Vagina (tissue), 2 donors: ENCODE measurements at places on chromosomes 3 and 15.
A peak's percentile ranks its signal among the peaks of the same experiment; 100 is the strongest.

DNA sequence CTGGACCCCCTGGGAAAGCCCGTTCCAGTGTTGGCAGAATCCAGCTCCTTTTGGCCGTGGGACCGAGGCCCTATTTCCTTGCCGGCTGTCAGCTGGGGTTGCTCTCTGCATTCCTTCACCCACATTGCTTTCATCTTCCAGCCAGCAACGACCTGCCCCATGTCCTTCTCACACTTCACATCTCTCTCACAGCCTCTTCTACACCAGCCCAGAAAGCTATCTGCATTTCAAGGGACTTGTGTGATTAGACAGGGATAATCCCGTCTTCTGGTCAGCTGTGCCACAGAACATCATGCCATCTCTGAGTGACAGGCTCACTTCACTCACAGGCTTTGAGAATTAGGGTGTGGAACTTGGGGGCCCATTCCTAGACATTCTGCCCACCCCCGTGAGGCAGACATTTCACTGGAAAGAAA lies 16.4 kb downstream of the EFCC1 start:
- no peak for DNase-seq

DNA sequence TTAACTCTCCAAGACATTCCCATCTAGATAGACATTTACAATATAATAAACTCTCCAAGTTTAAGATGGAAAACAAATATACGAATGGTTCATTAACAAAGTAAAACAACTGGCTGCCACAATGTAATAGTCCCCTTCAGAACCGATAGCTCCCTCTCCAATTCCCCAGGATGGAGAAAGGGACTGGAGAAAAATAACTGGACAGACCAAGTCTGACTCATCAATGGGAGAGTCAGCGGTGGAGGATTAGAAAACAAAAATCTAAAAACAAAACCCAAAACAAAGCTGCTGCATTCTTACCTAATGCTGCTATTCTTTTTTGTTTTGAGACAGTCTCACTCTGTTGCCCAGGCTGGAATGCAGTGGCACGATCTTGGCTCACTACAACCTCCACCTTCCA lies 468.1 kb downstream of the SHQ1 start:
- DNase-seq, result no peak

DNA sequence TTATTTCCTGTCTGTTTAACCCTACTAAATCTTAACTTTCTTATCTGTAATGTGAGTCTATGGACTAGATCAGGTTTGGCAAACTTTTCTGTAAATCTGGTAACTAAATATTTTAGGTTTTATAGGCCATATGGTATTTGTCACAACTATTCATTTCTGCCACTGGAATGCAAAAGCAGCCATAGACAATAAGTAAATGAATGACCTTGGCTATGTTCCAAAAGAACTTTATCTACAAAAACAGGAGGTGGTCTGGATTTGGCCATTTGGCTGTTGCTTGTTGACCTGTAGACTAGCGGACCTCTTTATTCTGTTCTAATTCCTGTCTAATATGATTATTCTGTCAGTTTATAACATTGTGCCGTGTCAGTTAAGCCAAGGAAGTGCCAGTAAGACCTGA lies 314.2 kb downstream of the LPP start:
- DNase-seq, result no peak

DNA sequence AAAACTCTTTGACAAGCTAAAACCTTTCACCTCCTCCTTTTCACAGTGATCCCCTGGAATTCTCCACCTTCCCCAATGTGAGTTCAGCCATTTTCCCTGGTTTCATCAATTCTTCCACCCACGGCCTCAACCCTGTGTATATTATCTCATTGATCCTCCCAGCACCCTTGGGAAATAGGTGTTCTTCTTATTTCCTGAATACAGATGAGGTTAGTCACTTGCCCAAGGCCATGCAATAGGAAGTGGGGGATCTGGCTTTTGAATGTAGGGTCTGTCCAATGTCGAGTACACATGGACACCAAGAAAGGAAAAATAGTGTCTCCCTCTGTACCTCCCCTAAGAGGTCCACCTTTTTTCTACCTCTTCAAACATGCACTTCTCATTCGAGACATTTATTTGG lies 262.8 kb upstream of the ST8SIA2 start:
- no peak for DNase-seq

DNA sequence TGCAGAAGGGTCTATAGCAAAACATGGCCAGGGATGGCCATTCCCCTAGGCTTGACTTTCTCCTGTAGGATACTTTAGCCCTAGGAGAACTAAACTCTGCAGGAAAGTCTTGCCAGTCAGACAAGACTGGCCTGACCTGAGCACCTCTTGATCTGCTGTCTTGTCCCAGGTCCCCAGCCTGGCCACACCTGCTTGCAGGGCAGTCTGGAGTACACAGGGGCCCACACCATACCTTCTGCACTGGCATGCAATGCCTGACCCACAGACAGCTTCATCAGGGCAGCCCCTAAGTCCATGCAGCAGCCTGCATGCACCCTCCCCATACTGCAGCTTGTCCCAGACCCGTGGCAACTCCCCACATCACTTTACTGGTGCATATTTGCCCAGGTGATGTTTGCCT lies 204.6 kb downstream of the LRRC3B start:
- no peak for DNase-seq

GRCh38 chr3:13132731-13133410 lies 59.6 kb upstream of the IQSEC1 start:
- no peak for DNase-seq

- no peak for DNase-seq
These were observed 94.5 kb downstream of the ADAMTS9 start for GRCh38 chr3:64593350-64593749.

GRCh38 chr15:85504749-85505676 lies 124.6 kb downstream of the AKAP13 start:
- no peak for DNase-seq

DNA sequence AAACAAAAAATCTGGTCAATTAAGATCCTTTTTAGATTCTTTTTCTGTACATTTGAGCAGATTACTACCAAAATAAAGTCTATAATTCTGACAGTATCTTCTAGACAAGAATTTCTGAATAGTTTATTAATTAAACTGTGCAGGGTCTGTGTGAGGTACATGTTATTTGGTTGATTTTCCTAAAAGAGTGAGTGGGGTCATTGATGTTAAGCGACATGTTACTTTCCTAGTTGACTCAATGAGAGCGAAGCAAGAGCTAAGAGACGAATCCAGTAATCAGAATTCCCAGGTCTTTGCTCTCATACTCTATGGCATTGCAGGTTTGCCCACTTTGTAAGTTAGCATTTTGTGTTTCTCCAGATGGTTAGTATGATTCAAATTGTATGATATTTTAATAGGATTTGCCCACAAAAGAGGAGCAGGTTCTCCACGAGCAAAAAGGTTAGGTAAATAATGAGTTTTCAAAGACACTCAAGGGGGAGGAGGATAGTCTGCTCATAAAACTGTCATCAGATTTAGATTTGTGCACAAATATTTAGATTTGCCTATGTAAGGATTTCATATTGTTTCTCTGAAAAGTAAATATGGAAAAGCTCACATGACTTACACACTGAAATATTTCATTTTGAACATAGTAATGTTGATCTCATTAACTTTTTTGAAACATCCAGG lies 217.2 kb upstream of the CGNL1 start:
- no peak for DNase-seq

DNA sequence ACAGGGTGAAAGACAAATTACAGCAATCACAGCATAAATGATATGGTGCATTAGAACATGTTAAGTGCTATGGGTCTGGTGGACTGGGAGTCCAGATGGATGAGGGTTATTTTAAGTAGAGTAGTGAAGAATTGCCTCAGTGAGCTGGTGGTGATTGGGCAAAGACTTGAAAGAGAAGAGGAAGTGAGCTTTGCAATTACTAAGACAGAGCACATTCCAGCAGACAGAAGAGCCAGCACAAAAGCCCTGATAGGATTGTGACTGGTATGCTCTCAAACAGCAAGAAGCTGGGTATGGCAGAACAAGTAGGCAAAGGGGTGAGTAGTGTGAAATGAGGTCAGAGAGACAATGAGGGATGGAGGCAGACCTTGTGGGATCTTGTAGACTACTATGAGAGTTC lies 2.1 kb upstream of the ACKR4 start:
- no peak for DNase-seq

GRCh38 chr15:99508852-99509251 lies 56.9 kb upstream of the MEF2A start:
- DNase-seq, result no peak

DNA sequence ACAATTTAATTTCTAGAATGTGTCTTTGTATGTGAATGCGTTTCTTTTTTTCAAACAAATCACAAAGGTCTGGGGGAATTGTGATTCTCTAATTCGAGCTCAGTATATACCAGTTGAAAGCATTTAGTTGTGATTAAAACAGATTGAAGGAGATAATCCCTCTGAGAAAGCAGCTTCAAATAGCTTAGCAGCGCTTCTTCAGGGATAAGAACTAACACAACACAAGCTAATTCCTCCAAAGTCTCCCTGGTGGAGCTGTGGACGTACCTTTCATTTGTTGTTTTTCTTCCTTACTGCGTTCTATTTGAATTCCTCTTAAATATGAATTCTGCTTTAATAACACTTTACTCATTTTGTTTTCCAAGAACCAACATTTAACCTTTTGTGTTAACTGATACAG lies 286.7 kb downstream of the ROBO2 start:
- DNase-seq, result no peak

GRCh38 chr3:84904816-84905555 lies 53.8 kb upstream of the CADM2 start:
- no peak for DNase-seq

GRCh38 chr15:63475707-63476106 lies 28.7 kb upstream of the USP3 start:
- no peak for DNase-seq

GRCh38 chr15:61393949-61394348 lies 164.8 kb upstream of the RORA start:
- DNase-seq, result no peak

GRCh38 chr3:42276141-42277132 lies 10.5 kb upstream of the CCK start:
- no peak for DNase-seq

DNA sequence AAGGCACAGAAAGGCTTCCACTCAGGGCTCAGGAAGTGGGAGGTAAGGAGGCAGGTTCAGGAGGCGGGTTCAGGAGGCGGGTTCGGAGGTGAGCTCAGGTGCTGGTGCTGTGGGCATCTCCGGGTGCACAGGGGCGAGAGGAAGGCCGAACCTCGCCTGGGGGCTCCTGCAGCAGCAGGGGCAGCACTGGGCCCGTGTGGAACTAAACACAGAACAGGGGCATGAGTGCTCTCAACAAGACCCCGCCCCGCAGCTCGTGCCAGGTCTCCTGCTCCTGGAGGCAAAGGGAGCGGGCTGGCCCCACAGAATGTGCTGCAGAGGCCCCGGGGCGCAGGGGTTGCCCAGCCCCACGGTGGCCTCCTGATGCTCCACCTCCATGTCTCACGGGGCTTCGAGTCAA lies 13.7 kb downstream of the ZDHHC19 start:
- no peak for DNase-seq

GRCh38 chr3:81695302-81695701 lies 66.1 kb downstream of the GBE1 start:
- DNase-seq, result no peak

GRCh38 chr3:100503448-100503847 lies 11.0 kb downstream of the TMEM45A start:
- no peak for DNase-seq

DNA sequence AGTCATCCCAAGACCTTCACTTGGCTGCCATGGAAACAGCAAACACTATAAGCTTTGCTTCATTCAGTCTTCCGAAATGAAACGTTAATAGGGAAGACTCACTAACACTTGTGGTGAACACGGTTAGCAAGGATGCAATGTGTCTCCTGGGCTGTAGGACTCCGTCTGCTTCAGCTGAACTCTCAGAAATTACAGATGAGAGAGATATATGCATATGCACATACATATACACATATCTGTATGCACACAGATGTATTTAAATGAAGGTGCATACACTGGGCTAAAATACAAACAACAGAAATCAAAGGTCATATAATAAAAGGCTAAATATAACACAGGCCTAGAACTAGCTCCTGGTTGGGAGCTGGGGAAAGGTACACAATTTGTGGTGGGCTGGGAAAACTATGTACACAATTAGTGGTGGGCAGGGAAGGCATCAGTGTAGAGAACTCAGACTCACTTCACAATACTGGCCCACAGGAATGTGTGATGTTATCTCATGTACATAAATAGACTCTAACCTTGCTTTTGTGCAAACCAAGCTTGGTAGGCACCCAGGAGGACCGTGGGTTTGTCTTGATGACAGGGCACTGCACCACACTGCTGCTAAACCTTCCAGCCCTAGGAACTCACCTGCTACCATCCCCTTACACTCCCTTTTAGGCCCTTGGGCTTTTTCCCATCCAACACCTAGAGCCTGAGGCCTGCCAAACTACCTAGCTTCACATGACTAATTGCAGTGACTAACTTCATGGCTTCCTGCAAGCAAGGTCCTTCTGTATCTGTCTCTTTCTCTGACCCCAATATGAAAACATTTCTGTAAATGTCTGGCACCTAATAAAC lies 873.1 kb downstream of the NSUN3 start:
- no peak for DNase-seq

- DNase-seq, result peak; percentile 67
These were observed 77.9 kb downstream of the SPSB4 start for GRCh38 chr3:141129049-141129448.

DNA sequence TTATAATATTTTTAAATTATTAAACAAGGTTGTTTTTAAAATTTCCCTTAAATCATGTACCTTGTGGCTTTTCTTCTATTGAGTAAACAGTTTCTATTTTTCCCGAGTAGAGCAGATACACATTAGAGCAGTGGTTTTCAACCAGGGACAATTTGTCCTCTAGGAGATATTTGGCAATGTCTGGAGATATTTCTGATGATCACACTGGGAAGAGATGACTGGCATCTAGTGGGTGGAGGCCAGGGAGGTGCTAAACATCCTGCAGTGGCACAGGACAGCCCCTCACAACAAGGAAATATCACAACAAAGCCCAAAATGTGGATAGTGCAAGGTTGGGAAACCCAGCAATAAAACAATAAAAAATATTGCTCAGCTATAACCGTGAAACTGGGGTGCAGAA lies 113.0 kb upstream of the PTPRG start:
- DNase-seq, result no peak

DNA sequence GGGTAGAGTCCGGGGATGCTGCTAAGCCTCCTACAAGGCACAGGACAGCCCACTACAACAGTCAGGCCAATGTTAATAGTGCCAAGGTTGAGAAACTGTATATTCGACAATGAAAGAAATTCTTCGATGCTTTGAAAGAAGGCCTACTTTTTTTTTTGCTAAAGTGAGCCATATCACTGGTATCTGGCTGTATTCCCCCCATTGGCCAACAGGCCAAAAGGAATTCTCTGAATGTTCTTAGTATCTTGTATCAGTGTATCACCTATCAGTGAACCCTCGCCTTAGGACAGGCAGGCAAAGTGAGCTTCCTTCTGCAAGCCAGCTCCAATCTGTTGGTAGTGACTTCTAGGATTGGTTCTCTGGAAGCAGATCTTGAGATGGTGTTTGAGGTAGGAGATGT lies 74.2 kb downstream of the SNTN start:
- DNase-seq, result no peak
